ENCODE measurements at places on chromosomes 6 and 20. TPM values are rescaled to one million over a fixed set of nuclear protein-coding genes. Genes with fewer than 3 reads are reported as not detected.

DNA sequence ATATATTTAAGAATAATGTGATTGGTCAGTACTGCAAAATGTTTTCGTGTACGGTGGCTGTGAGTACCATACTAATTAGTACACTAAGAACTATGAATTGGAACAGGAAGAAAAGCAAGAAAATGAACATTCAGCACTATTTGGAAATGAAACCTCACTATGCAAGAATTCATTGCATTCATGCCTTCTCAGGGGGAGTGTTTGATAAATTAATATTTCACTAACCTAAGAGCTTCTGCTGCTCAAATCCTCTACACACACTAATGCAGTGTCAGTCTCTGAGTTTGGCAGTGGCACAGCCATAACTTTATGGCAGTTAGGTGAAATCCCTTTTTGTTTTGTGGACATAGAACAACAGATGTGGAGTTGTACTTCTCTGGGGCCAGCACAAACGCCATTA is 60.1 kb downstream of the SLC16A10 start:
- DNase-seq, result no peak

GRCh38 chr20:1377341-1377871 is 15.4 kb downstream of the FKBP1A start:
- DNase-seq, result peak; percentile 60

DNA sequence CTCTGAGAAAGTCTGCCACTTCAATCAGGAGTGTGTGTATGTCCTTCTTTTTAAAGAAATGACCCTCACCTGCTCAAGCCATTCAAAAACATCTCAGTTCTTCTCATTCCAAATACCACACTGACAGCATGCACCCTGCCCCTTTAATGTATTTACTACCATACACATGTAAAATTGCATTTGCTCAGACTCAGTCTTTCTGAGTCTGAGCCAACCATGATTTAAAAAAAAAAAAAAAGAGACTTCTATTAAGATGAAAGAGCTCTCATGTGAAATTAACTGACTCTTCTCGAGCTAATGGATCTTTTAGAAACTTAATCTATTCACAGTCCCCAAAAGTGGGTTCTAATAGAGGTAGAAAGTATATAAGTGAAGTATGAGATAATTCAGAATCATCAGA is 1.4 kb upstream of the FILIP1 start:
- DNase-seq, result no peak

- no peak for DNase-seq
Measured at GRCh38 chr20:10705801-10706459, 32.1 kb upstream of the JAG1 start.

DNA sequence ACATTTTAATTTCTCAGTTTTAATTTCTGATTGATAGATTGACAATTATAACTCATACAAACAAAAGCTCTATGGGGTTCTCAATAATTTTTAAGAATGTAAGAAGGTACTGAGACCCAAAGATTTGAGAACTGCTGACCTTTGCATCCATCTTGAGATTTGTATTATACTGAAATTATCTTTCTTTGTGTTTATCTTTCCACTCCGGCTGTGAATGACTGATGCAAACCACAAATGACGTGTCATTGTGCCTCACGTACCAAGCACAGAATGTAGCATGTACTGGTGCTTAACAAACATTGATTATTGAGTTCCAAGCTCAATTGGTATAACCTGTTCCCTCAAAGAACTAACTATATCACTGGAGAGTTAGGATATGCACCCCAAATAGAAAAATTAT is 152.1 kb upstream of the SMLR1 start:
- no peak for DNase-seq

DNA sequence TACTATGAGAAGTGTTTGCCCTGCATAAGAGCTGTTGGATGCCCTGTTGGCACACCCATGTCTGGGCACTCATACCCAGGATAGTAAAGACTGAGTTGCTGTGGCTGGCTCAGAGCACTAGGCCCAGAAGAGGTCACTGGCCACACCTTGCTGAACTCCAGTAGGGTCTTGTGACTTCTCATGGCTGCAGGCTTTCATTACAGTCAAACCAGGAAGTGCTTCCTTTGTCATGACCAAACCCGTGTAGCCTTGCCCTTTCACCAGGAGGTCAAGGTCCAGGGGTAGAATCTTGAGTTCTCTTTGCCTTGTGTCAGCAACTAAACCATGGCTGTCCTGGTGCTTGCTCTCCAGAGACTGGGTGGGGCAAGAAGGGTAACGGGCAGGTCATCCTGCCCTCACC is 49.5 kb downstream of the CD164 start:
- DNase-seq, result no peak

DNA sequence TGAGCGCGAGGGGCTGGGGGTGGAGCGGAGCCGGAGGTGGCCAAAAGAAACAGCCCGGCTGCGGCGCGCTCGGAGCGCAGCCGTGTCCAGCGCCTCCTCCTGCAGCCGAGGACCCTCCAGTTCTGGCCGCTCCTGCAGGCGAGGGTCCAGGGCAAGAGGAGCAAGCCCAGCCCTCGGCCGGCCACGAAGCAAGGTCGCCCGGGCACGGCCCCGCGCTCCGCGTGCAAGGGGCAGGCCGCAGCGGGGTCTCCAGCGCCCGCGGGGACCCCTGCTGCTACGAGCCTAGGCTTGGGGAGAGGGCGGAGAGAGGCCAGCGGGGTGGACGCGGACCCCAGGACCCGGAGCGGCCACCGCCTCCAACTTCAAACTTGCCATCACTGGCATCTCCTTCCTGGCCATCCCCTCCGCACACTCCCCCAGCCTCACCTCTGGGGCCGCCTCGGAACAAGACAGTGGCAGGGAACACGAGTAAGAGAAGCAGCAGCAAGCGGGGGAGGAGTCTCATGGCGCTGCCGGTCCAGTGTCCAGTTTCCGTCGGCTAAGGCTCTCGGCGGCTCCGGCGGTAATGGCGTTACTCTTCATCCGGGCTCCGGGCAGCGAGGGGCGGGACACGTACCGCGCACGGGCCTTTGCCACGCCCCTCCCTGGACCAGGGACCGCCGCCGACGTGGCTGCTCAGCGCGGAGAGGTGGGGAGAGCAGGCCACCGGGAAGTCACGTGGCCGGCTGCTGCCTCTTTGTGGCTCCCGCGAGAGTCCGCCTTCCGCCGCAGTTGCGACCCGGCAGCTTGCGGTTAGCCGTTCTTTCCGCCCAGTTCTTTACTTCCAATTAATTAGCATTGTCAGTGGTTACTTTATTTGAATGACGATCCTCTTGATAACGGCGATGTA is at the start of gene SSR1:
TSS of gene SSR1 (minus strand) at position 584 of the 889 bp plus-strand sequence. CDS start at position 505, 79 bp downstream.
- DNase-seq, result peak; percentile 99

DNA sequence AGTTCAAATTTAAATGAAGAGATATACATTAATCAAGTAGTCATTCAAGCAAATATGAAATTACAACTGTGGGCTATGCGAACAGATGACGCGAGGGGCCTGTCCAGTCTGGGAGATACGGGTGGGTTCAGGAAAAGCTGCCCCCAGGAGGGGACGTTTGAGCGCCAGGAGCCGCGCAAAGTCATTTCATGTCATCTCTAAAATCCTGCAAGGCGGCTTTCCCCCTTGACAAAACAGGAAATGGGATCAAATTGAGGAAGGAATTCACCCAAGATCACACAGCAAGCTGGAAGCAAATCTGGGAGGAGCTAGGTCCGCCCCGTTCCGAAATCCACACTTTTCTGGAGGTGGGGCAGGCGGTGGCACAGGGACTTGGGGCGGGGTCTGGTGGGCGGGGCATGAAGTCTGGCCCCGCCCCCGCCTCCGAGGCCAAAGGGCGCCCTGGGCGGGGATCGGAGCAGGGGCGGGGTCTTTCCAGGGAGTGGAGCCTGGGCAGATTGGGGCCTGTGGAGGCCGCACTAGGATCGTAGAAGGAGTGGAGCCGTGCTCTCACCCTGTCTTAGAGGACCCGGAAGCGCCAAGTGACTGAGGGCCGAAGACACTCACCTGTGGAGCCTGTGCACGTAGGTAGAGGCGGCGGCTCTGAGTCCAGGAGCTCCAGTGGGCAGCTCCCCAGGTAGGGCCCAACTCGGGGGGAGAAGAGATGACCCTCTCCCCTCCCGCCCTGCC is at the start of gene LPIN3:
TSS of gene LPIN3 (plus strand) at position 495 of the 729 bp plus-strand sequence. CDS start 4,983 bp downstream, outside the sequence.
- DNase-seq, result no peak

The XKR7 gene
- not detected for total RNA-seq

The FKBP1C gene
- total RNA-seq, result 0.55 TPM

The WFDC10B gene
- total RNA-seq, result not detected

The C20orf141 gene
- not detected for total RNA-seq

The MAS1 gene
- total RNA-seq, result not detected

The COL11A2 gene
- 2.7 TPM for total RNA-seq

The NRM gene
- total RNA-seq, result 28.1 TPM
